ENCODE measurements at places on chromosomes 6 and 20.

GRCh38 chr6:9914951-9915350 is 499.9 kb downstream of the TFAP2A start:
- no peak for DNase-seq

GRCh38 chr6:121223930-121224329 is 110.3 kb downstream of the TBC1D32 start:
- DNase-seq = no peak

DNA sequence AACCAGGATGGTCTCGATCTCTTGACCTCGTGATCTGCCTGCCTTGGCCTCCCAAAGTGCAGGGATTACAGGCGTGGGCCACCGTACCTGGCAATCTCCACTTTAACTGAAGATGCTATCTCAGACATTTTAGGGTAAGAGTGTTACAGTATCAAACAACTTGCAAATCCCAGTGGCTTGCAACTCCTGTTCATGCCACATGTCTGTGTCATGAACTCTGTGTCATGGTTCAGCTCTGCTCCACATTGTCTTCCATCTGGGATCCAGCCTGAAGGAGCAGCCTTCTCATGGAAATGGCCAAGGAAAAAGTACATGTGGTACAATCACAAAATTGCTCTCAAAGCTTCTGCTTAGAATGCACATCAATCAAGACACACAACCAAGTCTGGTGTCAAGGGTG is 114.9 kb downstream of the MAP3K5 start:
- no peak for DNase-seq

DNA sequence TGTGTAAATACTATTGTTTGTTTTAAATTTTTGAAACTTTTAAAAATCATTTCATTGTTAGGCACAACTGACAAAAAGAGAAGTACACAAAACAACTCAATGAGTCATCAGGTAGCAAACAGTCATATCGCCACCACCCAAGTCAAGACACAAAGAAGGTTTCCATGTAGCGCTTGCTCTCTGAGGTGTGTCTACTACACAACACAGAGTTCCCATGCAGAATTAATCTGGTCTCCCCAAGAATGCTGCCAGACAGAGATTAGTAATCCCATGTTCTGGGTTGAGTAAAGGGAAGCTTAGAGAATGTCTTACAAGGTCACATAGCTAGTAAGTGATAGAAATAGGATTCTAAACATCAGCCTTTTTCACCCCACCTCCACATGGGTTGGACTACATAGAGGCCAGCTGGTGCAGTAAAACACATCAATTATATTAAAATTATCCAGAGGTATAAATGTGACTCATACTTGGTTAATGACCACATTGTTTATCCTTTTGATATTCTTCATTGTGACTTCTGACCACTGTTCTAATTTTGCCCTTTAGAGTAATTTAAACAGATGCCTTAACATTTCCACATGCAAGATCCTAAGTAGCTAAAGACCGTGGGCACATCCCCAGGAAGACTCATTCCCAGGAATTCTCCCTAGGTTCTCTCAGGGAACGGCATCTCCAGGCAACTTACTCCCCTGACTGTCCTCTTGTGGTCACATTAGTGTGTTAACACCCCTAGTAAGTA is 413.5 kb downstream of the PRKN start:
- no peak for DNase-seq

DNA sequence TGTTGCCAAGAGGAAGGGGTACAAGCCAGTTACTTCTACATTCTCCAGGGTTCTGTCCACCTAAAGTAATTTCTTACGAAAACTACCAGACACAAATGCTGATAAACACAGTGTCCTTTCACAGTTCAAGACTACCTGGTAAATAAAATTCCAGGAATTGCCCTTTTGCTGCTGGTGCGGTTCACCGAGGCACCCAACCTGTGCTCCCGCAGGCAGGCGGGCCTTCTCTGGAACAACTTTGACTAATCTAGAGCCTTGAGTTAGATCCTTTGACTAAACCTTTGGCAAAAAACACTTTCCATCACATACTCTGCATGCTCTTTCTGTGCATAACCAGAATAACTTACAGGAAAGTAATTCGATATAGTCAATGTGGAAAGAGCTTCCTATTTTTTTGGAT is 107.0 kb downstream of the HUS1B start:
- DNase-seq = no peak

DNA sequence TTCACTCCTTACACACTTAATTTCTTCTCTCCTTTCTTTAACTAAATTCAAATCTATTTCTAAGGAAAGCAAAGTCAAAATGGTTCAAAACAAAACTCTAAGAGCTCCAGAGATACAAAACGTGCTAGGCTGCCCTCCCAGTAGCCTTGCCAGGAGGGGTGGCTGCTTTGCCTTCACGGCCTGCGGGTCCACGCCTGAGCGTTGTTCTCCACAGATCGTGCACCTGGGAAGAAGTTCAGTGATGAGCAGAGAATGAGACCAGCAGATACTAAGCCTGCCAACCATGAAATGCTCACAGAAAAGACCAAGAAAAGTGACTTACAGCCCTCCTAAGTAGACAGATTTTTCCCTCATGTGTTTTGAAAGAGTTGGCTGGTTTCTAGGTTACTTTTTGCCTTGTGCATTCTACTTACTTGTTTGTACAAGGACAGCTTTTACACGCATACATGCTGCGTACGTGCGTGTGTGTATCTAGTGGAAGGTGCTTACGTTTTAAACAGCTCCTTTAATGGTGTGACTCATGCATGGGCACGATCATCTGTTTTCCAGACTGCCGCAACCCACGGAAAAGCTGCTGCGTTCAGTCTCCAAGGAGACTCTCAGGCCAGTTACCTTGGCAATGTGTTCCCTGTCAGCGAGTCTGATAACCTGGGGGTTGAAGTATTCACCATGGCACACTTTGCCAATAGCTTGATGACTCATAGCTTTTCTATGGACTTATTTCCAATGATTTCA is 32.4 kb upstream of the PBOV1 start:
- no peak for DNase-seq

GRCh38 chr20:48723308-48724264 is 104.2 kb downstream of the PREX1 start:
- DNase-seq = no peak

- DNase-seq = peak; percentile 77
These were observed at the start of gene PCMT1 for GRCh38 chr6:149749594-149750135. Gene PCMT1 (plus strand): TSS chr6:149749741. CDS start chr6:149749902, 161 bp downstream.

DNA sequence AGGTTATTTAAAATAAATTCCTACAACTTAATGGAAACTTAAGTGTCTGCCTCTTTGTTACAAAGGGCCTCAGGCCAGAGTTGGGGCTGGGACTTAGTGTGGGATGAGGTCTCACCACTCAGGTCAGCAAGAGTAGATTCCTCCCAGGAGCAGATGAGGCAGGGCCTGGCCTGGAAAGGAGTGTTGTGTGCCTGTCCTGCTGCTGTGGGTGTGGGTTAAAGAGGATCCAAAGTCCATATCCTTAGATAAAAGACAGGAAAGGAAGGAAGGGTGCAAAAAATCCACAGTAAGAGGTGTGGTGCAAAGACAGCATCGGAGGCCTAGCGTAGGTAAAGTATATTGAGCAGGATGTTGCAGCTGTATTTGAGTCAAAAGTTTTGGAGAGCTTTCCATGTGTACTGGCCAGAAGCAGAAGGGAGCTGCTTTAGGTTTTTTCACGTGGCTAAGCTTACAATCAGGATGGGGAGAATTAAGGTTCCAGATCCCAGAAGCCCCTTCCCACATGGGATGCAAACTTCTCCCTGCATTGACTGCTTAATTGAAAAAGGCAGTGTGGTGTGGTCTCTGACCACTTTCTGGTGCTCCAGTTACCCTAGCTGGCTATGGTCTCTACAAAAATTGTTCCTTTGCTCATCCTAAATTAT is 12.8 kb upstream of the PLCG1 start:
- no peak for DNase-seq

DNA sequence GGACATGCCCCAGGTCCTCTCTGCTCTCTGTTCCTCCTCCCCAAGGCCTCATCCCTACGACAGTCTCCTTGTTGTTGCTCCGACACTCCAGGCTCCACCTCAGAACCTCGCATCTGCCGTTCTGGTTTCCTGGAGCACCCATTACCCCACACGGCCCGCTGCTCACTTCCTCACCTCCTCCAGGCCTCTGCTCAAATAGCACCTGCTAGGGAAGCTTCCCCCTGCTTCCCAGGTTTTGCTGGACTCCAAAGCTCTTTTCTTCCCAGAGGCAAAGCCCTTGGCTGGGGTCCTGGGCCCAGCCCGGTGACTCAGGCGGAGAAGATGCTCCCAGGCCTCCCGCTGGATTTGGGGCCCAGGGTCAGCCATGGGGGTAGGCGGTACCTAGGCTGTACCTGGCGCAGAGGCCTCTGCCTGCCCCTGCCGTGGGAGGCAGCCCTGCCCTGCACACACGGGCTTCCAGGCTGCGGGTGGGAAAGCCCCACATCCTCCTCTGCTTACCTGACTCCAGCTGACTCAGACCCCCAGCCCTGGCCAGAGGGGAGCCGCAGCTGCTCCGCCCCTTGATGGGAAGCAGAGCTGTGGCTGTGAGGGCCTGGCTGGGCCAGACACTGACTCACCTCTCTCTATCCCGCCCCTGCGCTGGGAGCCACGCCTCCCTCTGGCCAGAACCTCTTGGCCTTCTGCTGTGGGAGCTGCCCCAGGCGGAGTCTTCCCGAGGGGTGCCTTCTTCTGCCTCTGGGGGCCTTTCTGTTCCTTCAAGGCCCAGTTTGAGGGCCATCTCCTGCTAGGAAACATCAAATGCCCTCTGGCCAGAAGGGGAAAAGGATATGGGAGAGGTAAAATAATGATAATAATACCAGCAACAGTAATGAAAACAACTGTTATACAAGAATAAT is 130.5 kb downstream of the CEBPB start:
- no peak for DNase-seq

- no peak for DNase-seq
These were observed 62.1 kb upstream of the APCDD1L start for GRCh38 chr20:58577139-58577806.

DNA sequence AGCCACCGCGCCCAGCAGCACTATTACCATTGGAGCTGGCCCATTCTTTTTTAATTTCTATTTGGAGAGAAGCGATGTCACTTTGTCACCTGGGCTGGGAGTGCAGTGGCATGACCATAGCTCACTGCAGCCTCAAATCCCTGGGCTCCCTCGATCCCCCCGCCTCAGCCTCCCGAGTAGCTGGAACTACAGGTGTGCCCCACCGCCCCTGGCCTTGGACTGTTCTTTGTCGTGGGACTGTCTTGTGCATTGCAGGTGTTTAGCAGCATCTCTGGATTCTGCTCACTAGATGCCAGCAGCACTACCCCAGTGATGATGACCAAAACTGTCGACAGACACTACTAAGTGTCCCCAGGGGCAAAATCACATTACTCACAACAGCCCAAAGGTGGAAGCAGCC is 80.3 kb downstream of the PRND start:
- DNase-seq = no peak

DNA sequence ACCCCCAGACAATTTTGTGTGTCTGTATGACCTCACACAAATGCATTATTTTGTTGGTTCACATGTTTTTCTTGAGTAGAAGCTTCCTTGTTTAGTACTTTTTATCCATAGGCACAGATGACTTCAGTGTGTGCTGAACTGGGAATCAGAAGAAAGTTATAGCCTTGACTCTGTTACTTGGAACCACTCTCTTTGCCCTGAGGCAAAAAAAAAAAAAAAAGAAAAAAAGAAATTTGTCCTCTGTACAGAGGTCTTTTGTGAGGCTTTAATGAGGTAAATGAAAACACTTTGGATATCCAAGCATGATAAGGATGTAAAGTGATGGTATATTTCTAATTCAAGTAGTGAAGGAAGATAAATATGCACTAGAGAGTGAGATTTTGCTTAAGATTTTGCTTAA is 51.9 kb downstream of the TRMT11 start:
- DNase-seq = no peak

DNA sequence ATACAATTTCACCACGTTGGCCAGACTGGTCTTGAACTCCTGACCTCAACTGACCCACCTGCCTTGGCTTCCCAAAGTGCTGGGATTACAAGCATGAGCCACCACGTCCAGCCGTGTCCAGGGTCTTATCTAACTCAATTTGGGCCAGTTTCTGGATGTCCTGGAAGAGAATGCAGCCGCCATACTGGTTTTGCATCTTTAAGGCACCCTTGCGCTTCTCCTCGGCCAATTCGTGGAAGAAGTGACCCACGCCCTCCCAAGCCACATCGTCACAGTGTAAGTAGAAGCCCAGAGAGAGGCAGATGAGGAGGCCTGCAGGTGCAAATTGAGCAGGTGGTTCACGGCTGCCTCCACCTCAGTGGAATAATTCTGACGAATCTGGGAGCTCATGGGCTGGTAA is 3.7 kb upstream of the ZNF335 start:
- DNase-seq = no peak

- peak; percentile 36 for DNase-seq
These were observed 114.0 kb downstream of the BFSP1 start for GRCh38 chr20:17417225-17417624.

Measured in NCI-H2227 treated with DMSO at 0.1 percent for 48 hours (cell line).